Naive thymus-derived CD4-positive, alpha-beta T cell (primary cell): ENCODE measurements at places on chromosomes 12 and 14. TPM values are rescaled to one million over a fixed set of nuclear protein-coding genes. Genes with fewer than 3 reads are reported as not detected.

The LYZ gene
- 48.5 TPM for total RNA-seq

The MIP gene
- total RNA-seq = not detected

- DNase-seq = no peak
Measured at GRCh38 chr12:17456486-17456885, 633.5 kb downstream of the RERGL start.

DNA sequence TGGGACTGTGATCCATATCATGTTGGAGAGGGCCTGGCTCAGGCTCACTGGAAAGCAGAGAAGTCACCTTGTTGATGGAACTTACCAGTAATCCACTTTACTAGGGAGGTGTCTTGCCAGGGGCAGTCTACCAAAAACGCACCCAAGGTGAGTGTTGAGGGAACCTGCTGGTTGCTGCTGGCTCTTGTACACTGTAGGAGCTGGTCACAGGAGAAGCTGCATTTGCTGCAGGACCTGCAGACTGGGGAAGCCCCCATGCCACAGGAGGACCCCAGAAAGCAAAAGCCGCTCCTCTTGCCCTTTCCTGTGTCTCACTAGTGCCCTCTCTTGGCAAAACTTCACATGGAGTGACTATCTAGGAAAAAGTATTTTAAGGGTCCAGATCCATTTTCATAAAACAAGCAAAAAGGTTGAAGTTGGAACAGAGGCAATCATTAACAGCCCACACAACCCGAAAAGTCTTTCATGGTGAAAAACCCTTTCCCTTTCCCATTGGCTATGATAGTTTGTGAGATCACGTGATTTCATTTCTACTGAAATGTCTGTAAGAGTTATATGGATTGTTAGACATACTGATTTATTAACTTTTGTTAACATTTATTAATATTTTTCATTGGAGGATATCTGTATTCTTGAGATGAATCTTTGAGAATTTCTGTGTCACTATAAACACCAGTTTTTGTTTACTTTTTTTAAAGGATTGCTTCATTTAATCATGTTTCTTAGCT, 59.2 kb downstream of the RASSF8 start:
- DNase-seq = no peak
